Stimulated activated CD4-positive, alpha-beta T cell treated with anti-CD3 and anti-CD28 coated beads, Interleukin-1b, Interleukin-23, amount 100 ng/mL, for 1 hour (primary cell): ENCODE measurements at places on chromosomes 3 and 15.

GRCh38 chr3:188916934-188917401 is 254.8 kb upstream of the TPRG1 start:
- no peak for DNase-seq

DNA sequence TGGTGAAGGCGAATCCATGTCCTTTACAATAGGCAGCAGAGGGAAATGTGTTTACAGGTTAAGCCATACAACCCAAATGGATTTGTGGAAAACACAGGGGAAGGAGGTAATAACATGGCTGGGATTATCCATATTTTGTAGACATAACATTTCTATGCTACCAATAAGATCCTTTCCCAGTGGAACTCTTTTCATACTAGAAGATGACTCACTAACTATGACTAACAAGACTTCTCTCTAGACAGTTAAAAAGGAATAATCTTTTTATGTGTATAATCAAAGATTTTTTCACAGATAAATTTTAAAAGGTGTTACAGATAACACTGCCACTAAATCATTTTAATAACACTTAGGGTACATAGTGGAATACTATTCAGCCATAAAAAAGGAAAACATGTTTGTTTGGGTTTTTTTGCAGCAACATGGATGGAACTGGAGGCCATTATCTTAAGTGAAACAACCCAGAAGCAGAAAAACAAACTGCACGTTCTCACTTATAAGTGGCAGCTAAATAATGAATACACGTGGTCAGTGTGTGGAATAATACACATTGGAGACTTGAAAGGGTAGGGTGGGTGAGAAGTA is 39.6 kb downstream of the VPS13C start:
- no peak for DNase-seq

DNA sequence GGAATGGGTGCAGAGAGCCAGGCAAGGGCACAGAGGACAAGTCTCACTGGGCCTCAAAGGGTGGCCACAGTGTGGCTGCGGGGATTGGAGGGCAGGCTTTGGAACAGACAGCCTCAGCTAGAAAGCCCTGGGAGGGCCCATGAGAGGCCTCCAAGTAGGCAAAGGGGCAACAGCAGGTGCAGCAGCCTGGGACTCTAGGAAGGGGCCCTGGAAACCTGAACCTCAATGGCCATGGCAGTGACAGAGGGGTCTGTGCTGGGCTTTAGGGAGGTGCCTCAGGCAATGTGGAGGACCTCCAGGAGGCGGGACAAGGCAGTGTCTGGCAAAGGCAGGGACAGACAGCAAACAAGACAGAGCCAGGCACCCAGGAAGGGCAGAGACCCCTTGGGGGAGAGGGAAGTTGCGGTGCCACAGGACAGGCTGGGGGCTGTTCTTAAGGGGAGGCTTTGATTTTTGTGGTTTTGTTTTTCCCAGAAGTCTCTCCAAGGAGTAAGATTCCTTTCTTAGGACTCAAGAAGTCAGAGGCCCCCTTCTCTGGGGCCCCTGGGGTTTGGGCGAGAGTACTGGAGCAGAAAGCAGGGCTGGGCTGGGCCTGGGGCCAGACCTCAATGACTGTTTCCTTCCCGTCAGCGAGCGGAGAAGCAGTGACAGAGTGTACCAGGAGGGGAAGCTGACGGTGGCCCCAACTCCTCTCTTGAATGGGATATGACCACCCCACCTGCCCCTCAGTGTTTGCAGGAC is 9.7 kb downstream of the STOML1 start:
- DNase-seq: no peak

DNA sequence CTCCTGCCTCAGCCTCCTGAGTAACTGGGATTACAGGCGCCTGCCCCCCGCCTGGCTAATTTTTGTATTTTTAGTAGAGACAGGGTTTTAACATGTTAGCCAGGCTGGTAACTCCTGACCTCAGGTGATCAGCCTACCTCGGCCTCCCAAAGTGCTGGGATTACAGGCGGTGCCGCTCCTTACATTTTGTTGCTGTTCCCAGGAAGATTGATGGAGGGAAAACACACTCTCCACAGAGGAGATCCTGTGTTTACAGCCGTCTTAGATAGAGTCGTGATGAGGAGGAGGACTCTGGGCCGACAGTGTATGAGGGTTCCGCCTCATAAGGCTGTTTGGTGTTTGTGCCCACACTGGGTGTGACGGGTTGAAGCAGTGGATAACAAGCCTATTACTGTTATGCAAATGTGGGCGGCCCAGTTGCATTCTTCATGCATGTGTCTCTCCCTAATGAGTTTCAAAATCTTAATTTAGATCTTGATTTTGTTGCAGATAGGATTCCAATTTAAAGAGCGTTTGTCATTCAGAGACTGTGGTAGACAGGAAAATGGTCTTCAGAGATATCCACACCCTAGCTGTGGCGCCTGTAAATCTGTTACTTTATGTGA is 60.0 kb downstream of the APBA2 start:
- no peak for DNase-seq

DNA sequence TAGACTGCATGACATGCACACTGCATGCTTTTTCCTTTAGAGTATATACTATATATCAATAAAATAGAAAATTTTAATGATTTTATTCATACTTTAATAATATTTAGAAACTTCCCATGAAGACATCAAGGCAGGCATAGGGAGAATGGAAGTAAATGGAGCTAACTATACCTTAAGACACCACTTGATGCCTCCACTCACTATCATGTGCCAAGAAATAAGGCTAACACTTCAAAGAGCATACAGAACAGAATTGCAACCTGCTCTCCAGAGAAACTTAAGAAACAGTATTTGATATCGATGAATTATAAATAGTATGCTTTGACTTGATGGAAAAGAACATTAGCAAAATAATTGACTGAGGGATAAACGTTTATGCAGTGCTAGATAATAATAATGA is 192.6 kb upstream of the MBNL1 start:
- DNase-seq: no peak
